ENCODE measurements at places on chromosomes 7 and 10. TPM values are rescaled to one million over a fixed set of nuclear protein-coding genes. Genes with fewer than 3 reads are reported as not detected.

- peak; percentile 42 for DNase-seq
These were observed 145.2 kb downstream of the ARID5B start for GRCh38 chr10:62046522-62047227.

The PRSS37 gene
- total RNA-seq, result not detected

- DNase-seq, result peak; percentile 65
These were observed 297.1 kb upstream of the NFE2L3 start for GRCh38 chr7:25854608-25855497.

The CYP3A4 gene
- not detected for total RNA-seq

DNA sequence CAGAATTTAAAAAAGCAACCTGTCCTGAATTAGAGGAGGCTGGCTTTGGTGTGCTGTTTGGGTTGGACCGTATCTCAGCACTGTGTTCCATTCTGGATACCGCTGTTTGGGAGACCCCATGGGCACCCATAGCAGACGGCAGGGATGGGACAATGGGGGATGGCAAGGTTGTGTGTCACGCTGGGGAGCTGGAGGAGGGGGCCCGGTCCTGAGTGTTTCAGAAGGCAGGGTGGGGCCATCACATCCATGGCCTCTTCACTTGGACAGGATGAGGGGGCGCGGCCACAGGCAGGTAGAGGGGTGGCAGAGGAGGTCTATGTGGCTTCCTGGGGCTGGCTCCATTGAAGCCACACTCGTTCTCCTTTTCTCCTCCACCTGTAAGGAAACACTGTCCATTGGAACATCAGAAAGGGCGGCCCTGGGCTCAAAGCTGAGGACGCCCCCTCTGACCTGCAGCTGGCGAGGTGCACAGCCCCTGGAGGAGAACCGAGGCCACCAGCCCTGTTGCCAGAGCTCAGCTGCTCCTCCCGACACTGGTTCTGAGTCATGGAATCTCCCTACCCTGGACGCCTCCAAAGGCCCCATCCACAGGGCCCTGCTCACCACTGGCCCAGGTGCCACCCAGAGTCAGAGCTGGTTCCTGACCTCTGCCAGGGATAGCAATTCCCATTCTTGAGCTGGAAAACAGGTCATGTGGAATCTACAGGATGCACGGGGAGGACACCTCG is 587.3 kb downstream of the DNAJB6 start:
- DNase-seq, result no peak

DNA sequence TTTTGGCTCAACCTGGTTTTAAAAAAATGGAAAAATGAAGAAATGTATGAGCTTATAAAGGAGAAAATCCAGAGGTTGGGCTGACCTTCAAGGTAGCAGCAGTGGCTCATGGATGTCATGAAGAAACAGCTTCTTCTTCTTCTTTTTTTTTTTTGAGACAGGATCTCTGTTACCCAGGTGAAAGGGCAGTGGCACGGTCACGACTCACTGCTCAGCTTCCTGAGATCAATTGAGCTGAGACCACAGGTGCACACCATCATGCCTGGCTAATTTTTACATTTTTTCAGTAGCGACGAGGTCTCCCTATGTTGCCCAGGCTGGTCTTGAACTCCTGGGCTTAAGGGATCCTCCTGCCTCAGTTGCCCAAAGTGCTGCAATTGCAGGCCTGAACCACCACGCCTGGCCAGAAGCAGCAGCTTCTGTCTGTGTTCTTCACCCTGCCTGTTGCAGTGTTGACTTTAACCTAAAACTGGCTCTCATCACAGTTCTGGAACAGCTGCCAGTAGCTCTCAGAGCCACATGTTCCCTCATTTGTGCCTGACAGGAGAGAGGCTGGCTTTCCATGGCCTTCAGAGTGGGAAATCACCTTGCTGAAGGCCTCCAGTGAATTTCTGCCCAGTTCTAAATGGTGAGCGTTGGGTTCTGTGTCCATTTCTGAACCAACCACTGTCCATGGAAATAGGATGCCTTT is 117.7 kb downstream of the PFKFB3 start:
- peak; percentile 33 for DNase-seq

GRCh38 chr7:95578299-95578855 is 17.9 kb downstream of the PDK4 start:
- DNase-seq, result no peak

- DNase-seq, result peak; percentile 56
These were observed 67.7 kb downstream of the GPAM start for GRCh38 chr10:112115781-112116385.

DNA sequence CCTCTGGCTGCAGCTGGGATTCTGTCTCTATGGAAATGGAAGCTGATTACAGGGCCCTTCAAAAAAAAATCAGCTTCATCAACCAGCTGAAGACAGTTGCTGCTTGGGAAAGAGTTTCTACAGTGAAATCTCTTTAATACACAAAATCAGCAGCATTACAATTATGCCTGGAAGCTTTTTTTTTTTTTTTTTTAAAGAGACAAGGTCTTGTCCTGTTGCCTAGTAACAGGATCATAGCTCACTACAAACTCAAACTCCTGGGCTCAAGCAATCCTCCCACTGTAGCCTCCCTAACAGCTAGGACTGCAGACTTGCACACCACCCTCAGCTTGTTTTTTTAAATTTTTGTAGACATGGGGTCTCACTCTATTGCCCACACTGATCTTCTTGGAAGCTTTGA is 94.5 kb downstream of the OR13A1 start:
- DNase-seq, result no peak

The SLC26A3 gene
- total RNA-seq, result not detected

The SLC26A5 gene
- not detected for total RNA-seq

The PALD1 gene
- 6.2 TPM for total RNA-seq

DNA sequence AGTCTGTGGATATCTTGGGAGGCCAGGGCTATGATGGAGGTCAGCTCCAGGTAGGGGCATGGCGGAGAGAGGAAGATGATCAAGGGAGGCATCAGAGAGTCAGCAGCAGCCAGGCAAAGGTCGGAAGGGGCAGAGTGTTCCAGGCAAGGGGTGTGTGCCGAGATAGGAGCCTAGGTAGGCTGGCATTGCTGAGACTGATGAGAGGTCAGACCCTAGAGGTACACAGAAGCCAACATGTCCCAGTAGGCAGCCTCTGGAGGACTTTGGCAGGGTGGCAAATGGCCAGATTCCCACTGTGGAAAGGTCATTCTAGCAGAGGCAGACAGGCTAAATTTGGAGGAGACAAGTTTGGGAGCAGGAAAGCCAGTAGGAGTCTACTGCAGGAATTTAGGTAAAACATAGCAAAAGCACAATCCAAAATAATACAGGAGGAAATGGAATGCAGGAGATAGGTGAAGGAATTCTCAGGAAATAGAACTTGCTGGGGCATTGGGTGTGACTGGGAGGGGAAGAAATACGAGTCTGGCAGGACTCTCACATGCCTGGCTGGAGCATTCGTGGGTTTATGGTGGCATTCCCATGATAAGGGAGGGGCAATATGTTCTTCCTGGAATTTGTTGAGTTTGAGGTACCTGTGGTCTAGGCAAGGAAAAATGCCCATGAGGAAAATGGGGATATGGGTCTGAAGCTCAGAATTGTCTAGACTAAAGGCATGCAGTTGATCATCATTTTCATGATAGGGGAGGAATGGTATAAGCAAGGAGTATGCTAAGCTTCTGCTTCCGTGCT is 25.7 kb downstream of the TMEM176A start:
- DNase-seq, result no peak

GRCh38 chr7:151243408-151244195 is 4.9 kb downstream of the SMARCD3 start:
- DNase-seq, result peak; percentile 64

DNA sequence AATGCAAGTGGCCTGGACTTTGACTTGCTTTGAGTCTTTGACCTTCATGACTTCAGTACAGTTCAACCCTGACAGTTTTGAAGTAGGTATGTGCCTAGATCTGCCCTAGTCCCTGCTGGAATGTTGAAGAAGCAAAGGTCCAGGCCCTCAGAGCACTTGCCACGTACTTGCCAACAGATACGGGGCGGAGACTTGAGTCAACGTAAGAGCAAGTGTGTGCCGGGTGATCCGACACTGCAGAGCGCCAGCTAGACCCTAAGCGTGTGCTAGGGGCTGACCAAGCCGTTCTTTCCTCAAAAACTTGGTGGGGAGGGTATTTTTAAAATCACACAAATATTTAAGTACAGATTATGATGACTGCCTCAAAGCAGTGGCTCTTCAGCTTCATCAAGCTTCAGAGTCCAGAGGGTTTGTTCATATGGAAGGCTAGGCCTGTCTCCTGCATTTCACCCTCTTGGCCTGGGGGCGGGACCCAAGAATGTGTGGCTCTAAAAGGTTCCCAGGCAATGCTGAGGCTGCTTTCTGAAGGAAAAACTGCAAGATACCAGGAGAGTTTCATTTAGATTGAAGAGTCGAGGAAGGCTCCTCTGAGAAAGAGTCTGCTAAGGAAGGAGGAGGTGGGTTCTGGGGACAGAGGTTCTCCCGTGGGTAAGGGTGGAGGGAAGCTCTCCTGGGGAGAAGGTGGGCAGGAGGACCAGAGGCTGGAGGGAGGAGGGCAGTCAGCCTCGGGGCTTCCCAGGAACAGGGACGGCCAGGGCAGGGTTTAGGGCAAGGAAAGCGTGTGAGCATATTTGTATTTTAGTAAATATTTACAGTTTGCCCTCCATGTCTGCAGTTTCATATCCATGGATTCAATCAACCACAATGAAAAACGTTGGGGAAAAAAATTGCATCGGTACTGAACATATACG is 160.3 kb downstream of the EGFR start:
- no peak for DNase-seq

The CYP2W1 gene
- total RNA-seq, result not detected

The MKX gene
- not detected for total RNA-seq

GRCh38 chr10:82128527-82128926 is 253.5 kb downstream of the NRG3 start:
- no peak for DNase-seq

GRCh38 chr7:157495594-157495993 is 158.8 kb downstream of the DNAJB6 start:
- DNase-seq, result peak; percentile 15

DNA sequence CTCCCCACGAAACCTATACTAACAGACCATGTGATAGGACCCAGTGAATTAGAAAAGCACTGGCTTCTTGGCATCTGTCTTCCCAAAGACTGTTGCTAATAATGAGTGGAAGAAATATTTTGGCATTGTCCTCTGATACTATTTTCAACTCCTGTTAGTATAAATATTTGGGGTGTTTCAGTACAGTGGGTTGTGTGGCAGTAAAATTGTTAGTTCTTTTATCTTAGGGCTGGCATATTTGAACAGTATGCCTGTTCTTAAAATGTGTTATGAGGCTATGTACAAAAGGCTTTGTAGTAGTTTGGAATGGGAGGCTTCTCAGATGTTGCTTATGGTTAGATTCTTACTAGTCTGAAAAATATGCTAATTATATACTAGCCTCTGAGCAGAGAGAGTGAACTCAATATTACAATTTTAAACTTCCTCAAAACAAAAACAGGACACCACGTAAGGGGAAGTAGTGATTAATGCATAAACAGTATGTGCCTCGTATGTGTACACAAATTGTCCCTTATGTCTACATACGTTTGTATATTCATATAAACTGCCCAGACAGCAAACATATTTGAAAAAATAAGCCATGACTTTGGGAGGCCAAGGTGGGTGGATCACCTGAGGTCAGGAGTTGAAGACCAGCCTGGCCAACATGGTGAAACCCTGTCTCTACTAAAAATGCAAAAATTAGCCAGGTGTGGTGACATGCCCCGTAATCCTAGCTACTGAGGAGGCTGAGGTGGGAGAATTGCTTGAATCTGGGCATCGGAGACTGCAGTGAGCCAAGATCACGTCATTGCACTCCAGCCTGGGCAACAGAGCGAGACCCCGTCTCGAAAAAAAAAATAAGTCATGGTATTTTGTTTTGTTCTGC is 115.4 kb downstream of the ARID5B start:
- no peak for DNase-seq

DNA sequence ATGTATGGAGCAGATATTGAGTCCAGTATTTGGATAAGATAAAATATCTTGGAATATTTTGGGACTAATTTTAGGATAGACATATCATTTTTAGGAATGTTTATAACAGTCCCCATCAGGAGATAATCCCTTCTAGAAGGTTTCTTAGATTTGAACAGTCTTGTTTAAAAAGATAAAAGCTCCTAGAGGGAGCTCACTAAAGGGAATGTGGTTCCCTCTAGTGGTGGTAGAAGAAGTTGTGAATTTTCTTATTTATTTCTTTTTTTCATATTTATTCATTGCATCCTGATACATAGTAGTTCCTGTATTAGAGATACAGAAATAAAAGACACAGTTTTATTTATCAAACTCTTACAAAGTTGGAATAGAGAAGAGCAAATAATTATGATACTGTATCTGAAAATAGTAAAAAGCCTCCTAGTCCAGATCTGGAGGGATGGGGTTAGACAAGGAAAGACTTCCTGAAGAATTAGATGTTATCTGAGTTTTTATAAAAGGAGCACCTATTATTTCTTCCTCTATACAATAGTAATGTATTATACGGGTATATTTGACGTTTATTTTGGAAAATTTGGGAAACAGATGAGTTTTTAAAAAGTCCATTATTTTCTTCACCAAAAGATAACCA is 24.5 kb upstream of the KLF14 start:
- no peak for DNase-seq

GRCh38 chr7:143497008-143497795 is 19.5 kb downstream of the TAS2R41 start:
- DNase-seq, result no peak

DNA sequence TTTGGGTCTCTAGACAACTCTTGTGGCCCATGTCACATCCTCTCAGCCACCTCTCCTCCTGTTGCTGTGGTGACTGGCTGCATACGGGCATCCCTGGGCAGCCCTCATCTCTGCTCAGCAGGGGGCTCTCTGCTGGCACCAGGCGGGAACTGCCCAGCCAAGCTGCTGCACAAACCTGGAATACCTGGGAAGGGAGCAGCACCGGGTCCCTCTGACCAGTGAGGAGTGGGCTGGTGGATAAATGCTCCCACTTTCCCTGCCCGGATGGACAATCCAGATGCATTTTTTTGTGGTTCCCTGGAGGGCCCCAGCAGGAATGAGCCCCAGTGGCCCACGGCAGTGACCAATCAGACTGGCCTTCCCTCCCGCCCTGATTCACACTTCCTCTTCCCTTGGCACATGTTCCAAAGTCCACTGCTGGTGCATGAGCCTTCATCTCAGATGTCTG is 21.9 kb downstream of the GRID1 start:
- DNase-seq, result peak; percentile 54

The HOXA7 gene
- not detected for total RNA-seq

GRCh38 chr7:71706597-71706975 is 574.6 kb downstream of the GALNT17 start:
- DNase-seq, result no peak

The PKD2L1 gene
- 0.68 TPM for total RNA-seq

DNA sequence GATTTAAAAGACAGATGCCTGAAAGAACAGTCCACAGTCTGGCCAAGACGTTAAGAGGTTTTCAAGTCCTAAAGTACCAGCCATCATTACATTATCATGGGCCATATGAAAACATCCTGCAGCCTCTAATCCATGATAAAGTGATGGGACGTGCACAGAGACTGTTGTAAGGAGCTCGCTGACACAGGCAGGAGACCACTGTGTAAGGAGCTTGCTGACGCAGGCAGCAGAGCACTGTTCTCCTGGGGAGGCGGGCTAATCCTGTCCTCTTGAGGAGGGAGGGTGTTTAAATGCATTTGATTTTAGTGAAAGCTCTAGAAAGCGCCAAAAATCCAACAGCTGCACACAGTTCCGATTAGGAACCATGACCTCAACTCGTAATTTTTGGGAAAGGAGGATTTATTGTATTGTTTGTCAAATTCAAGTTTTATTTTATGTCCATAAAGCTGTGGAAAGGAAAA is 16.9 kb downstream of the SVIL start:
- no peak for DNase-seq

The PCDH15 gene
- total RNA-seq, result not detected

Measured in activated CD8-positive, alpha-beta T cell treated with anti-CD3 and anti-CD28 coated beads, Interleukin-2, amount 10 ng/mL, durations not matched to agents 7 days and 5 days (primary cell).